Motor neuron (in vitro differentiated cells): ENCODE measurements at places on chromosomes 11 and 22. TPM values are rescaled to one million over a fixed set of nuclear protein-coding genes. Genes with fewer than 3 reads are reported as not detected.

GRCh38 chr11:47536915-47537314, 16.0 kb downstream of the CELF1 start:
- no peak for ATAC-seq

DNA sequence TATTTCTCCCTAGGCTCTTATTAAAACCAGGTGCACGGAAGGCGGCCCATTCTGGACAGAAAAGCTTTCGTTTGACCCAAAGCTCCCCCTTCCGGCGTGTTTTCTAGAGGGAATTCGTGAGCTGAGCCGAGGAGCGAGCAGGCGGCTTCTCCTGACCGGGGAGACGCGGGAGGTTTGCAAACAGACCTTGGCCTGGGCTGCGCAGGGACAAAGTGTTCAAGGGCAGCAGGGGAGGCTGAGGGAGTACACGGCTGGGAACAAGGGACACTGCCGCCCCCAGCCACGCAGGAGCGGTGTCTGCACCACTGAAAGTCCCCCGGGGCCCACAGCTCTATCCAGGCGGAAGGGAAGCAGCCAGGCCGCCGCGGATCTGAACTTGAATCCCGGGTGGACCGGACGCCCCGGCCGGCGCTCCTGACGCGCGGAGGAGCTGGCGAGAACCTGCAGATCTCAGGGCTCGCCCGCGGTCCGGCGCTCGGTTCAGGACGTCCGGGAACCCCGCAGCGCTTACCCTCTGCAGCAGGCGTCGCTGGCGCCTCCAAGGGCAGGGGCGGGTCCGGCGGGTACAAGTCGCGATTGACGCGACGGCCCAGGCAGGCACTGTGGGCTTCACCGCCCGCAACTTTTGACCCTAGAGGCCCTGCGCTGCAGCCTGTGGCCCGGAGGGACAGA, 101.9 kb downstream of the WT1 start:
- peak; percentile 55 for ATAC-seq

The EFCAB6 gene
- total RNA-seq = 1.0 and 2.0 TPM in 2 replicates

The PANX2 gene
- total RNA-seq = 1.9 and 2.1 TPM in 2 replicates

The GLB1L3 gene
- 1.2 and 1.5 TPM in 2 replicates for total RNA-seq

DNA sequence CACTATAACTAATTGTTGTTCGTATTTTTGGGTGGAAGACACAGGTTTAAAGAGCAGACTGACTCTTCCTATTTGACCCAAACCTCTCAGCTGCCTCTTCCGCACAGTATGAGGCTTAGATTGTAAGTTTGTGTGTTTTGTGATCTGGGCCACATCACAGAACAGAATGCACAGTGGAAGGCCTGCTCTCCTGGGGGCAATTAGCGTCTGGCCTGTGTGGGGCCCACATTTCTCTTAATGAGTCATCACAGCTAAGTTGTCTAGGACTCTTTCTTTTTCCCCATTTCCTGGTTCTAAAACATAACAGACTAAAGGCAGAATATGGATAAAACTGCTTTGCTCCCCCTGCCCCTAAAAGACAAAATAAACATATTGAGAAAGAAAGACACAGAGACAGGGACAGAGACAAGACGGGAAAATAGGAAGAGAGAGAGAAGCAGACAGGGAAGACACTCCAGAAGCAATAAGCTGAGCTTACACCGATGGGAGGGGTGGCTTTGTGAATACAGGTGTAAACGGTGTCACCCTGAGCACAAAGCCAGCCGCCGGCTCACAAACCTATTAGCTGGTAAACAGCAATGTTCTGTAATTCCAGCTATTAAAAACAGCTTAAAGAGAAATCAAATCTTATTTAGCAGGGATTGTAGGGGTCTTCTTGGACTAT, 127.4 kb upstream of the OPCML start:
- peak; percentile 62 for ATAC-seq

The TSPAN32 gene
- 0.13 and 0.23 TPM in 2 replicates for total RNA-seq

DNA sequence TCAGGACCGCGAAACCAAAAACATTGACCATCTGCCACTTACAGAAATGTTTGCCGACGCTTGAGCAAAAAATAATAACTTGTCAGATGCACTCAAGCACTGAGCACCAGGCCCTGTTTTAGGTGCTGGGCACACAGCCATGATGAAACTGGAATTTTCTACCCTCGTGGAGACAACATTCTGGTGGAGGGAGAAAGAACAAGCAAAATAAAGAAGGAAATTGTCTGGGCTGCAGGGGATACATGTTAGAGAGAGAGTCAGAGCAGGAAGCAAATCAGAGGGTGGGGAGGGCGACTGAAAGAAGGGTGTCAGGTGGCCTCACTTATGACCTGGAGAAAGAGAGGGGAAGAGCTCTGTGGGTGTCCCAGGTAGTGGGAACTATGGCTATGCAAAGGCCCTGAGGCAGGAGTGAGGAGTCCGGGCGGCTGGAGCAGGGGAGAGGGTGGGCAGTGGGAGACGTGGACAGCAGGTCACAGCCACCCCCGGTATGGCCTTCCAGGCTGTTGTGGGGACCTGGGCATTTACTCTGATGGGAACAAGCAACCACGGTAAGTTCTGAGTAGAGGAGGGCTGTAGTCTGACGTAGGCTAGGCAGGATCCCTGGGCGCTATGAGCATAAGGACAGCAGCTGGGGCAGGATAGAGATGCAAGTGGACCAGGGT, 78.8 kb downstream of the MYEOV start:
- no peak for ATAC-seq

The ENDOD1 gene
- 8.9 and 9.2 TPM in 2 replicates for total RNA-seq

GRCh38 chr22:48659404-48659996, 1168.2 kb downstream of the BRD1 start:
- no peak for ATAC-seq

The MYOD1 gene
- 0.77 TPM in 1 of 2 replicates, not detected in the other for total RNA-seq
